ENCODE measurements at places on chromosomes 3 and 15.

DNA sequence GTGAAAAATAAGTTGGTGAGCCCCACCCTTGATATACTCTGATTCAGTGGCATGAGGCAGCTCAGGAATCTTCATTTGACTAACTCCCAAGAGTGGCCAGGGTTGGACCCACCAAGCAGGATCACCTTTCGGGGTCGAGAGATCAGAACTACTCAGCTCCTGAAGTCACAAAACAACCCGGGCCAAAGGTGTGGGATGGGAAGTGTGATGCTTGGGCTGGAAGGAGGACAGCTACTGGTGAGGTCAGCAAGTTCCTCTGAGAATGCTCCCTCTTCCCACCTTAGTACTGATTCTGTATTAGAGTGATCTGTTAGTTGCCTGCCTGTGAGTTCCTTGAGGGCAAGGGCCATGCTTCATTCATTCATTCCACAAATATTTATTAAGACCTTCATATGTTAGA is 15.1 kb downstream of the ESYT3 start:
- no peaks in the 10 kb centered on the region for H3K4me1 ChIP-seq
- no peak overlapping the region for H3K4me3 ChIP-seq
- no peak overlapping the region for H3K27ac ChIP-seq
- no peaks in the 10 kb centered on the region for H3K36me3 ChIP-seq
- H3K27me3 ChIP-seq: no peaks in the 10 kb centered on the region
- DNase-seq: peak; percentile 51

GRCh38 chr3:155465664-155466063 is 172.2 kb upstream of the STRIT1 start:
- no peak overlapping the region for H3K27ac ChIP-seq
- H3K36me3 ChIP-seq: no peaks in the 10 kb centered on the region
- no peaks in the 10 kb centered on the region for H3K27me3 ChIP-seq
- no peaks in the 10 kb centered on the region for H3K4me1 ChIP-seq
- H3K4me3 ChIP-seq: no peak overlapping the region

GRCh38 chr3:24595796-24596195 is 101.1 kb upstream of the THRB start:
- no peak for DNase-seq
- H3K36me3 ChIP-seq: no peaks in the 10 kb centered on the region
- H3K27ac ChIP-seq: no peak overlapping the region
- no peaks in the 10 kb centered on the region for H3K4me1 ChIP-seq

GRCh38 chr3:194471863-194472262 is 14.9 kb downstream of the ATP13A3 start:
- no peak overlapping the region for H3K4me3 ChIP-seq
- peaks cover 85% of the 10 kb centered on the region for H3K4me1 ChIP-seq
- DNase-seq: no peak
- H3K36me3 ChIP-seq: no peaks in the 10 kb centered on the region
- H3K27ac ChIP-seq: peak overlapping the region; percentile 10
- H3K27me3 ChIP-seq: no peaks in the 10 kb centered on the region

Data from tibial artery (tissue), 4 donors.